Fibroblast of pulmonary artery (primary cell): ENCODE measurements at places on chromosomes 2 and 18.

- DNase-seq = peak; percentile 45
These were observed 289.3 kb upstream of the CDH2 start for GRCh38 chr18:28466204-28466603.

GRCh38 chr2:42238644-42239288 is 69.6 kb downstream of the EML4 start:
- DNase-seq = peak; percentile 33

DNA sequence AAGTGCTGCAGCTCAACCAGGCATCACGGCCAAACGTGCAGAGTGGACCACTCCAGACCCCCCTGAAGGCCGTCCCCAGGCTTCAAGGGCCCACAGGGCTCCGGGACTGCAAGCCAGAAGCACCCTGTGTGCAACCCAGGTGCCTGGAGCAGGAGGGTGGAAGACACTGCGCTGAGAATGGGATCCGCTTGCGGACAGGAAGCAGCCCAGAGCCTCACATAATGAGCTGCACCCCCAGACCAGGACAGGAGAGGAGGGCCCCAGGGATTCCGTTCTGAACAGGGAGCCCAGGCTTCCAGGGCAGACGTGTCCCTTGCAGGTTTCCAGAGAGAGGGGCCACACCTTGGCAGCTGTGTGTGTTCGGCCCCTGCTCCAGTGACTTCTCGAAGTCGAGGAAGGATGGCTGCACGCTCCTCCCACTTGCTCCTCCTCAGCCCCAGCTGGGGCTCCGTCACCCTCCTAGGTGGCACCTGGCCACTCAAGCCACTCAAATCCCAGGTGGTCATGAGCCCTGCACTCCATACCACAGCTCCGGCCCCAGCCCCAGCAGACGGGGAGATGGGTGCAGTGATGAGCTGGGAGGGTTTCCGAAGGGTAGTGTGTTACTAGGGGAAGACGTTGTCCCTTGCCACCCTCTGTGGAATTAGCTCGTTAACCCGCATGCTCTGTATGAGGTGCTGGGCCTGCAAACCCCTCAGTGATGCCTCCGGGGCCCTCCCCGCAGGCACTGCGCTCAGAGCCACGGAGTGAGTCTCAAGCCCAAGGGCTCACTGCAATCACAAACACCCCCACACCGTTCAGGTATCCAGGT is 79.2 kb downstream of the NDUFA10 start:
- no peak for DNase-seq

DNA sequence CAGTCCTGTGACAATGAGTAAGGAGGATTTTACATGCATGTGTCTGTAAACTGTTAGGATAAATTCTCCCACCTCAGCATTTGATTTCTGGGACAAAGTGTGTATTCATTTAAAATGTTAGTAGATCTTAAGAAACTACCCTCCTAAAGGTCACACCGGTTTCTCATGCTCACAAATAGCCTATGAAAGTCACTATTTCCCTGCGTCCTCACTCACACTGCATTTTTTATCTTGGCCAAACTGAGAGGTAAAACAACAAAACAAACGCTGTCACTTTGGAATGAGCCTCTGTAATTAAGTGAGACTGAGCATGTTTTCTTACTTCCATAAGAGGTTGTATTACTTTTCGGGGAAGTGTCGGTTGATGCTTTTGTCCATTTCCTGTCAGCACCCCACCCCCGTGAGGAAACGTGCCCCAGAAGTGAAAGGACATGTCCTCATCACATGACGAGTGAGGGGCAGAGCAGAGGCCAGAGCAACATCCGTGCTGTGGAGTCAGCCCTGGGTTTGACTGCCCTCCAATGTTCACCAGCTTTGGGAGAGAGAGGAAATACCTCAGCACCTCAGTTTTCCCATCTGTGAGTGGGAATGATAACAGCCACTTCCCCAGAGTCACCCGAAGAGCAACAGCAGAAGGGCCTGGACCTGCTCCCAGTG is 3.1 kb downstream of the GYPC start:
- peak; percentile 86 for DNase-seq

- DNase-seq = no peak
These were observed 131.4 kb downstream of the ACOXL start for GRCh38 chr2:110863726-110864125.

DNA sequence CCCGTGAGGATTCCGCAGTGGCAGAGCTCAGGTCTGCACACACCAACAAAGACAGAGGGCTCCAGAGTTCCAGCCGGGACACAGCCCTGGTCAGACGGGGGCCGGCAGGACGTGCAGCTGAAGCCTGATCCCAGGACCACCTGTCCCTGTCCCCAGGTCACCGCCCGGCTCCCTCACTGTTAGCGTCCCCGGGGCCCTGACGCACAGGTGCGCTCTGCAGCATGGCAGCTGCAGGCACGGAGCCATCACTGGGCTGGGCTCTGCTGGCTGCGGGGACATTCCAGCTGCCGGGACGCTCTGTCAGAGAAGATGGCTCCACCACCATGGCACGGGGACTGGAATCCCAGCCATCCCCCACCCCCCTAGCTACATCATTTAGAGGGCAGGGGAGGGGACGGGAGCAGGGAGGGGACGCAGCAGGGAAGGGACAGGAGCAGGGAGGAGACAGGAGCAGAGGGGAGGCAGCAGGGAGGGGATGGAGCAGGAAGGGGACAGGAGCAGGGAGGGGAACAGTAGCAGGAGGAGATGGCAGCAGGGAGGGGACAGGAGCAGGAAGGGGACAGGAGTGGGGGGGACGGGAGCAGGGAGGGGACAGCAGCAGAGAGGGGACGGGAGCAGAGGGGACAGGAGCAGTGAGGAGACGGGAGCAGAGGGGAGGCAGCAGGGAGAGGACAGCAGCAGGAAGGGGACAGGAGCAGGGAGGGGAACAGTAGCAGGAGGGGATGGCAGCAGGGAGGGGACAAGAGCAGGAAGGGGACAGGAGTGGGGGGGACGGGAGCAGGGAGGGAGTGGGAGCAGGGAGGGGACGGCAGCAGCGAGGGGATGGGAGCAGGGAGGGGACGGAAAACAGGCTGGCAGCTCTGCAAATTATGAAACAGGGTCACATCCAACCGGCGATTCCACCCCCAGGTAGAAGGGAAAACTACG is 39.8 kb downstream of the SLC66A2 start:
- no peak for DNase-seq

DNA sequence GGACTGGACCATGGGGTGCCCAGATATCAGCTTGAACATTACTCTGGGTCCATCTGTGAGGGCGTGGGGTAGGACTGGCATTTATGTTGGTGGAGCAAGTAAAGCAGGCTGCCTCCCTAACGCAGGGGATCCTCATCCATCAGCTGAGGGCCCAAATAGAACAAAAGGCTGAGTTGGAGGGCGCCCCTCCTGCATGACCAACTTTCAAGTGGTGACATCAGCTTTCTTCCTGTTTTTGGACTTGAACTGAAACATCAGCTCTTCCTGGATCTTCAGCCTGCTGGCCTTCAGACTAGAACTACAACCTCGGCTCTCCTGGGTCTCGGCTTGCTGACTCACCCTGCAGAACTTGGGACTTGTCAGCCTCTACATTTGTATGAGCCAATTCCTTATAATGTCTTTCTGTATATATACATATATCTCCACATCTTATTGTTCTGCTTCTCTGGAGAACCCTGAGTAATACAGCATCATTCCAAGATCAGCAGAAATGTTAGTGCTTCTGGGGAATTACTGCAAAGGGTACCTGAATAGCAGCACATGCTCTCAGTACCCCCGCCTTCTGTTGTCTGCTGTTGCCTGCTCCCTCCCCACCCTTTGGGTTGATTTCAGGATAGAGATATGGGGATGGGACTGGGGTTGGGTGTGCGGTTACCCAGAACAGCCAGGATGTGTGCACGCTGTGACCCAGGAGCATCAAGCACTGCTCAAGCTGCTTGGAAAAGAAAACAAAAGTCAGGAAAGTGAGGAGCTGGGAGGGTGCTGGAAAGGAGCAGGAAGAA is 20.0 kb downstream of the TMEM127 start:
- peak; percentile 81 for DNase-seq

DNA sequence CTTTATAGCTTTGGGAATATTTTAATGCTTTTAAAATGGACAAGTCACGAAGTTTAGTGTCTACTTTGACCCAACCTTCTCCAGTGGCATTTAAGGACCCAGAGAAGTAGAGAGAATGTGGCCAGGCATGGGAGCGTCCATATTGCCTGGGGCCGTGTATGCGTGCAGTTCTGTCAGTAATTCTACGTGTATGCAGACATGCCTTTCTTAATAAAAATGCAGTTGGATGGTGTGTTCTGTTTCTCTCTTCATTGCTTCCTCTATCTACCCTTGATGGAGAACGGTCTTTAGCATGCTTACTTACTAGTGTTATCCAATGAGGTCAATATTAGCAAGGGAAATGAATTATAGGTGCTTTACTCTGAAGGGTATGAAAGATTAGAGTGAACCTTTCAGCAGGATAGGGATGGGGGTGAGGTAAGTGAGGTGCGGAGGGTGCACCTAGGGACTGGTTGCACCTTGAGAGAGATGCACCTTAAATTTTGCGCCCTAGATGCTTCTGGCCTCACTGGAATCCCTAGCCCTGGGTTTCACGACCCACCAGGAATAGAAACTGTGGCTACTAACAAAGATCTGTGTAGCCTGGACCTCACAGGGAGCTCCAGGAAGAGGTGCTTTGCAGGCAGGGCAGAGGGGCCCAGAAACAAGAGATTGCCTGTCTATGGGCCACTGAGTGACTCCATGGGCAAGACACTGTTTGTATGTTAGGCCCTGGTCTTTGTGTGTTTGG is 194.3 kb downstream of the MYCN start:
- no peak for DNase-seq

- peak; percentile 61 for DNase-seq
These were observed 31.7 kb upstream of the ASAP2 start for GRCh38 chr2:9174771-9175437.

GRCh38 chr2:58702302-58702885 is 461.3 kb upstream of the FANCL start:
- DNase-seq = peak; percentile 1

- no peak for DNase-seq
These were observed 32.1 kb downstream of the SDC1 start for GRCh38 chr2:20192781-20193180.

DNA sequence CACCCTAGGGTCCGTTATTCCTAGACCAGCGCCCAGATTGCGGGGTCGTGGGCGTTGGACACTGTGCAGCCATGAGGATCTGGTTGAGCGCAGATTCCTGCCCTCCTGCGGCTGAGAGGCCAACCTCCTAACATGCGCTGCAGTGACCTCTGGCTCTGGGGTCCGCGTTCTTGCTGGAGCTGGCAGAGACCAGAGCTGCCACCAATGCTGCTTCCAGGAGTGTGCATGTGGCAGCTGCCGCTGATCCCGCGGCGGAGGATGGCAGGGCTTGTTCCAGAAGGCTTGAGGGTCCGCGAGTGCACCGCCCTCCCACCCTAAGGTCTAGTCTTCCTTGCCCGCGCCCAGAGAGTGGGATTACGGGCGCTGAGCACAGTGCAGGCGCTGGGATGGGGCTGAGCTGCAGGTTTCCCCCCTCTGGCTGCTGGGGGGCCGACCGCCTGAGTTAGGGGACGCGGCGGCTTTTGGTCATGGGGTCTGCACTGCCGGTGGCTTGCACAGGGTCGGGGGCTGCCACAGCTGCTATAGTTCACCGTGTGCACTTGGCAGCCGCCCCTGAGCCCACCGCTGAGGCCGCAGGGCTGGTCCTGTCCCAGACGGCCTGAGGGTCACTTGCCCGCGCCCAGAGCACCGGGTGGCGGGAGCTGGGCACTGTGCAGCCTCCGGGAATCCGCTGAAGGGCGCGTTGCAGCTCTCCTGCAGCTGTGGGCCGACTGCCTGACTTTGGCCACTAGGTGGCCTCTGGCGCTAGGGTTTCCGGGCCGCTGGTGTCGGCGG is 145.9 kb downstream of the CCDC74A start:
- peak; percentile 63 for DNase-seq

DNA sequence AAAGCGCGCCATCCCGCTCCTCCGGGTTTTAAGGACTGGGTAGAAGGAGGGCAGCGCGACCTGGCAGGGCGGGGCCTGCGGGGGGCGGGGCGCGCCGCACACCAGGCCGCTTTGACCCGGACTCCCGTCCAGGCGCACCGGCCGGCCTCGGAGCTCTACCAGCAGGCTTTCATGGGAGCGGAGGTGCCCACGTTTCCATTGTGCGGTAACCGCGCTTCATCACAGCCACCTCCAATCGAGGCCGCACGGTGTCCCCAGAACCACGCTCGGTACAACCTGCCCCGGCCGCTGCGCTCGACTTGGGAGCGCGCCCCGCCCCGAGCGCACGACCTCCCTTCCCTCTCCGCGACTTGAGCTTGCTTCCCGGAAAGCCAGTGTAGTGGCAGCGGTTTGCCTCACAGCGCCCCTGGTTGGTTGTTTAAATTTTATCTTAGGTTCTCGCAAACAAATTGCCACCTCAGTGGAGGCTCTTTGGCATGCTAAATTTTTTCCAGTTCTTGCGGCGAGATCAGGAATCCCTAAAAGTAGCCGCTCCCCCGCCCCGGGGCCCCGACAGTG is 280 bp upstream of the CYP1B1 start:
- DNase-seq = peak; percentile 82

DNA sequence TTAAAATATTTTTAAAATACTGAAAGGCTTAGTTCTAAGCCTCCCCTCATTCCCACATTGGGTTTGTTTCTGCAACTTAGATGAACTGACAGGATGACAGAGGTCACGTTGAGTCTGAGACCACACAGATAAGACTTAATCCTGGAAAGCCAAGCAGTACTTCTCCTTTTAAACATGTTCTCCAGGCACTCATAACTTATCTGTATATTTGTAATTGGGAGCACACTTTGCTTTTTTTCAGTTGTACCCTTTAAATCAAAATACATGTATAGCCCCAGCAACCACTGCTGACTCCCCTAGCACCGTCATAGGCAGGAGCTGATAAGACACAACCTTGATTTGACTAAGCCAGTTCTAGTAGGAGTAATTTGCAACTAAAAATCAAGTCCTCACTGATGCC is 394.8 kb downstream of the PID1 start:
- DNase-seq = no peak

- no peak for DNase-seq
These were observed 89.8 kb downstream of the PRKCE start for GRCh38 chr2:45741161-45741850.

DNA sequence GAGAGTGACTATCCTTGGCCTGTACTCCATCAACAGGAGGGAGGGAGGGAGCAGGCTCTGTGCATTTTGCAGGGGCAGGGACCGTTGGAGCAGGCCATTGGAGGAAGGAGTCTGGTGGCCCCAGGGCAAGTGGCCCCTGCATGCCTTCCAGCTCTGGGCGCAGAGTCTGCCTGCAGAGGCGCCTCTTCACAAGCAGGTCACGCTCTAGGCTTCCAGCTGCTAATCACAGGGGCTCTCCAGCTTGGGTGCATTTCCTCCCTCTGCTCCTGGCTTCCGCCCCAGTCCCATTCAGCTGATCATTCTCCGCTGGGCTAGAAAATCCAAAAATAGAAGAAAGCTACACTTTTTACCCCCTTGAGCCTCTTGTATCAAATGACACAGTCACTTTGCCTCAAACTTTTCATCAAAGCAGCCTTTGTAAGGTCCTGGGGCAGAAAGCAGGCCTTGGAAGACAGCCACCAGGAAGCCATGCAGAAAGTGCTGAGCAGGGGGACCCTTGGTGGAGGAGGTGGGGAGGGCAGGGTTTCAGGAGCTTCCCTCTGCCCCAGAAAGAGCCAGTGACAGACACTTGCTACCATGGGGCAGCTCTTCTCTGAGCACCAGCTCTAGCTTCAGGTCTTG is 11.3 kb downstream of the TMEM247 start:
- peak; percentile 45 for DNase-seq

GRCh38 chr2:124683536-124684428 is 658.7 kb downstream of the CNTNAP5 start:
- DNase-seq = peak; percentile 13
